ENCODE measurements at places on chromosomes 3 and 15.

DNA sequence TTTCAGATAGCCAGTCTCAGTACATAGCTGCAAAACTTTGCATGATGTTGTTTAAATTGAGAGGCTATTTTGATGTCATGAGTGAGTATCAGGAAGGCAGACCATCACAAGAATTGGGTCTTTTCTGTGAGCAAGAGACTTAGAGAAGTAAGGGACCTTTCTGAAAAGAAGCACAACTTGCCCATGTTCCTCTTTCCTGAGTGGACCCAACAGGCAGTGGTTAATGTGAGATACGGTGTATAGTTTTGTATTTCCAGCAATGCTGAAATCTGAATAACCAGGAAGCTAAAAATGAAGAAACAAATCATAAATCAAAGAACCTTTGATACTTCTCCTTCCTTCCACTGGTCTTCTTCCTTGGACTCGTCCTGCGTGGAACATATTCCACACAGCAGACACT is 25.1 kb downstream of the MCTP2 start:
- no peak for DNase-seq

DNA sequence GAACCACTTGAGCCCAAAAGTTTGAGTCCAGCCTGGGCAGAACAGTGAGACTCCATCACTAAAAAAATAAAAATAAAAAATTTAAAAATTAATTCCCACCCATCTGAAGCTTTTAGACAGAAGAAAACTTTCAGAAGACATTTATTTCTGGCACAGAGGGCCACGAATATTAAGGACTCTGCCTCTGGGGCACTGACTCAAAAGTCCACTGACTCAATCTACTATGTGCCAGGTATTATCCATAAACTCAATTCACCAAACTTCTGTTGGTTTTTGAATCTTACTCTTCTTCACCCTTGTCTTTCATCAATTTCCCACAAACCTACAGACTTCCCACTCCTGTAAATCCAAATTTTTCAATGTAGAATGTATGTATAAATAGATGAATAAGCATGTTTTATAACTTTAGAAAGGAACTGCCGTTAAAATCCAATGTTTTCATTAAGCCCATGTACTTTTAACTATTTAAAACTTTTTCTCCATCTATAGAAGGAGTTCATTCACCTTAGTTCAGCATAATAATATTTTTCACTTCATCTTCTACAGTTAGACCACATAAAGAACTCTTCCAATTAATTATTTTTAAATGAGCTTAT is 19.9 kb downstream of the ATP13A3 start:
- DNase-seq, result no peak

- no peak for DNase-seq
Observed at GRCh38 chr15:25093455-25094029, 138.8 kb downstream of the SNRPN start.

DNA sequence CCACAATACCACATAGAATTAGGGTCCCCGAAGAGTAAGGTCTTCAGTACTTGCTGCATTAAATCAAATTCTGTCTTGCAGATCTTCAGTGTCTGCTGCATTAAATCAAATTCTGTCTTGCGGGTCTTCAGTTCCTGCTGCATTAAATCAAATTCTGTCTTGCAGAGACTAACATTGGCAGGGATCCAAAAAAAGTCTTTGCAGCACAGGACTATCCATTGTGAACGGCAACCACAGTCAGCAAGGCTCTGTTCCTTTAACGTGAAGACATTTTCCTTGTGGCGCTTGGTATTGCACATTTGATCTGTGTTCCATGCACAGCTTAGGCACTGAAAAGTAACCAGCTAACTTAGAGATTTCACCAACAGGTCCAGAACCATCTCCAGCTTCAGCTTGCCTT is 46.8 kb upstream of the POMGNT2 start:
- DNase-seq, result no peak

DNA sequence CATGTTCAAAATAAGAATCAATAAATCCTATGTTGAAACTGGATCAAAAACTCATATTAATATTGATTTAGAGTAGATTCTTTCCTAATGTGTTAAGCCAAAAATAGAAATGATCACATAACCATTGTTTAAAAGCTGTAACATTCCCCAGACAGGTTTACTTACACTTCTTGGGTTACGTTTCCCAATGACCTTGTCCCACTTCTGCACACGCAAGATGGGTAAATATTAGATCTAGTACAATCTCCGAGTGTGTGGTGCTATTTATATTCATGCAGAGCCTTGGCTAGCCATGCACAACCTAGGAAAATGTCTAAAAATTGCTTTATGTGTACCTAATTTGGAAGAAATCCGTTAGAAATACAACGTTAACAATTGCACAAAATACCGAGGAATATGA is 39.6 kb downstream of the ERC2 start:
- no peak for DNase-seq

DNA sequence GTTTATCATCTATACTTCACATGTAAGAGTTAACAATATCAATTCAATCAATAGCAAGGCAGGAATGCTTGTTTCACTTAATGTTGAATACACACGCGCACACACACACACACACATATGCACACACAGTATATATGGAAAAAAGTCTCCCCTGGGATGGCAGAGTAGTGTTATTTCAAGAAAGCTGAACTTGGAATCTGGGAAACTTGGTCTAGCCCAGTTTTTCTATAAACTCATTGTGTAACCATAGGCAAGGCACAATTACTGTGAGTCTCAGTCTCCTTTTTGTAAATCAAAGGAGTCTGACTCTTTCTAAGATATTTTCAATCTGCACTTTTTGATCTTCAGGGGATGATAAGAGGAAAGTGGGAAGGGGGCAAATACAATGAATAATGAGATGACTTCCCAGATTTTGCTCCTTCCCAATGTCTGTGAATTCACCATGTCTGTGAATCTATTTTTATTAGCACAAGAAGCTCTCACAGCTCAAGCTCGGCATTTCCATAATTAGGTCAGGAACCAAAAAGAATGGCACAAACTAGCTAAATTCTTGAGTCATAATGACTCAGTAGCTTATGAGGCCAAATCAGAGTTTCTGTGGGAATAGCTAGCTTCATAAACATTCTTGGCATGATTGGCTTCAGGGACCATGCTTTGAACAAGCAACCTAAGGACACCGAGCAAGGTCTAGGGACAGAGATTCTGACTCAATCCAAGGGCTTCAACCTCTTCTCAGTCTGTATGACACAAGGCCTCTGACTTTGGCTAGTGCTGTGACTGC is 227.4 kb upstream of the DCBLD2 start:
- DNase-seq, result no peak

DNA sequence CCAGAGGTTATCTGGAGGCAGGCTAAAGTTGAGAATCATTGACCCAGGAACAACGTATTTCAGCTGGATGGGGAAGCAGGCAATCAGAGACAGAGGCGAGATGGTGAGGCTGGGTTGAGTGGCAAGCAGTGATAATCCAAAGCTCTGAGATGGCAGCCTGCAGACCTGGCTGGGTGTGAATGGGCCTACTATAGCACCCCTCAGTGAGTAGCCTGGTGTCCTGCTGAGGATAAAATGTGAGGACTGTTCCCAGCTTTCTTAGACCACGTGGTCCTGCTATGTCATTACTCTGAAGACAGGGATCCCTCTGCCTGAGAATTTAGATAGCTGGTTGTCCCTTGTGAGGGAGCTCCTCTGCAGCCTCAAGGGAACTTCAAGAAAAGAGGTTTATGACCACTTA is 141.5 kb downstream of the ARPP21 start:
- DNase-seq, result no peak

GRCh38 chr3:50689558-50689957 is 14.8 kb downstream of the DOCK3 start:
- DNase-seq, result no peak

GRCh38 chr3:113271189-113271588 is 59.8 kb downstream of the BOC start:
- no peak for DNase-seq

GRCh38 chr3:171457607-171458061 is 2.6 kb downstream of the TNIK start:
- DNase-seq, result no peak

DNA sequence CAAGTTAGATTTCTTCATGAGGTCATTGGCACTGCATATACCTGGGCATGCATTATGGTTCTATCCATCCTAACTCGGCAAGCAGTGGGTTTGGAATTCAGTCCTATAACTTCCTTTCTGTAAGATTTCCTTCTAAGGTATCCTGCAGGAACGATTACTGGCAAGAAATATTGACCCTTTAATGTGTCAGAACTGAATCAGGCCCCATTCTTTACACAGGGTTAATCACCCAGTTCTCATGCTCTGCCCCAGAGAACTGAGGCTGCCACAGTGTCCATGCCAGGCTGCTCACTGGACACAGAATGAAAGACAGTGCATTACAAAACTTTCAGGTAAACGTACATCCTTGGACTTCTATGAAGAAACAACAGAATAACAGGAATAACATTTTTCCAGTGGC is 108.9 kb downstream of the RPL22L1 start:
- no peak for DNase-seq

GRCh38 chr3:114418107-114418506 is 124.3 kb downstream of the TIGIT start:
- DNase-seq, result no peak

All from iPS DF 19.7 (cell line).